Stimulated activated CD8-positive, alpha-beta memory T cell treated with anti-CD3 and anti-CD28 coated beads, Interleukin-7, amount 100 ng/mL, for 1 hour (primary cell): ENCODE measurements at places on chromosomes 4 and X.

DNA sequence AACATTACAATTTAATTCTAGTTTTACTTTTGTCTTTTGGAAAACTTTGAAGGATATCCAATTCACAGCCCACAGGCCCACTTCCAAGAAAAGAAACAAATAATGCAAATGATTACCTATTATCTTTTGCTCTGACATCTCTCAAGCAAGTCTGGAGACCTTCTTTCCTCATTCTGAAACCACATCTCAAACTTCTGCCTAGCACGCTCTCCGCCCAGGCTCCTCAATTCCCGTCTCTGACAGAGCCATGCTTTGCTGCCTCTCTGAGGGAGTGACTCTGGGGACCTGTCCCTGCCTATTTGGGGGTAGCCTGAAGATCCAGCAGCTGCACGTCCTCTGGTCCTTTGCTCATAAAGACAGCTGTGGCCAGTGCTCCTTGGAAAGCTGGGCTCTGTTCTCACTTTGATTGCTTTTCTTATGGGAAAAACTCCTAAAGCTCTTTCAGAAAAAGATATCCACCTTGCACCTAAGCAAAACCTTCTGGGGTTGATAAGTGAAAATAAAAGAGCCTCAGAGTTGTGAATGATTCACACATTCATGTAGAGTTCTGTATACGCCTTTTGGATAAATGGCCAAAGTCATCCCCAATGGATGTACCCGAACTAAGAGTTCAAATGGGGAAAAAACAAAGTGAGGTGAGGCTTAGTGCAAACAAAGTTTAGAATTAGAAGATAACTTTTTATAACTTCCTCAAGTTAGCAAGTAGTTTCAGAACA lies 72.4 kb upstream of the TNIP3 start:
- no peak for DNase-seq

GRCh38 chrX:53445977-53446376 lies 11.8 kb upstream of the HSD17B10 start:
- no peak for DNase-seq

GRCh38 chr4:41718907-41719306 lies 29.6 kb downstream of the PHOX2B start:
- DNase-seq: no peak

- DNase-seq: no peak
Observed at GRCh38 chr4:21976166-21976565, 27.6 kb upstream of the KCNIP4 start.

GRCh38 chr4:48078862-48079655 lies 55.0 kb downstream of the TXK start:
- DNase-seq: no peak

DNA sequence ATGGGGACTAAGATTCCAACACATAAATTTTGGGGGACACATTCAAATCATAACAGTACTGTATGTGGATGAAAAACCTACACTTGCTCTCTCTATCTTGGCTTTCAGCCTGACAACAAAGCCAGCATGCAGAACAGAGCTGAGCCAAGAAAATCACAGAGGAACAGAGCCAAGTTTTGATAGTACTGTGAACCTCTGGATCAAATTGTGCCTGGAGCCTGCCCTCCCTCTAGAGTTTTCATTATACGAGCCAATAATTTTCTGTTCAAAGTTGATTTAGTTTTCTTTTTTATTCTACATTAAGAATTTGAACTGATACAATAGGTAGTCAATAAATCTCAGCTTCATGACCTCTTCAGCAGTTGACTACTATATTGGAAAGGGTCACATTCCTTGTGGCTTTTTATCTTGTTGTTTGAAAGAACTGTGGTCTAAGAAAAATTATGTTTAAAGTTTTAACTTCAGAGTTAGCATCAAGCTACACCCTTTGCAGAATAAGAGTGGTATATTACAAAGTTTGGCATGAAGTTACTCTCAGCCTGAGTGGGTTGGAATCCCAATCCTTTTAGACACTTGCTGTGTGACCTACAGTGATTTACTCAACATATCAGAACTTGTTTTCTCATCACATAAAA lies 31.1 kb downstream of the GRID2 start:
- DNase-seq: no peak

DNA sequence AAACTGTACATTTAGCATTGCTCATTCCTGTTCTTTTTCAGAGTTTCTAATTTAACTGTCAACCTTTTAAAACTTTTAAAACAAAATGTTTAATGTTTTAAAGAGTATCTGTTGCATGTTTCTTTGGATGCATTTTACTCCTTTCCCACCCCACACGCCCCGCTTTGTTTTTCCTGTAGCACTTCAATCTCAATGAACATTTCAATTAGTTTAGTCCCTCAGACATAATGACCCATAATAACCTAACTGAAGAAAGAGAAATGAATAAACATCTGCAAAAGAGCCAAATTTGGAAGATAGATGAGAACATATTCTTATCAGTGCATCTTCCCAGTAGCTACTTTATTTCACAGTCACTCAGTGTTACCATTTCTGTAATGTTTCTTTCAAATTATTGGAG lies 7.5 kb downstream of the PCDH10 start:
- no peak for DNase-seq

DNA sequence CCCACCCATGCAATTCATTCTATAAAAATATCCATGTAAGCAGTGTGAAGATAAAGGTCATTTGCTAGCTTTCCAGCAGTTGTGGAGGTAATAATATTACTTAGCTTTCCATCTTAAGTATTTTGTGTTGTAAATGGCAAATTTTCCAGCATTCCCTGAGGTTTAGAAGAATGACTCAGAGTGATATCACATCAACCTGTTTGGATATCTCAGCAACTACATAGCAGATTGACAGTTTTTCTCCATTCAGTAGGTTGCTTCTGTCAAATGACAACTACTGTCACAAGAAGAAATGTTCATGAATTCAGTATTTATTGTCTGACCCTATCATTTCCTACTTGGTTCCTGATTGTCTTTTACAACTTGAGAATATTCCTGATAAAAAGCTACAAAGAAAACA lies 434.9 kb upstream of the GALNTL6 start:
- no peak for DNase-seq

- DNase-seq: no peak
Observed at GRCh38 chr4:88964450-88964849, 92.5 kb downstream of the FAM13A start.

- no peak for DNase-seq
Observed at GRCh38 chrX:70446380-70447350, 2.0 kb downstream of the DLG3 start.

DNA sequence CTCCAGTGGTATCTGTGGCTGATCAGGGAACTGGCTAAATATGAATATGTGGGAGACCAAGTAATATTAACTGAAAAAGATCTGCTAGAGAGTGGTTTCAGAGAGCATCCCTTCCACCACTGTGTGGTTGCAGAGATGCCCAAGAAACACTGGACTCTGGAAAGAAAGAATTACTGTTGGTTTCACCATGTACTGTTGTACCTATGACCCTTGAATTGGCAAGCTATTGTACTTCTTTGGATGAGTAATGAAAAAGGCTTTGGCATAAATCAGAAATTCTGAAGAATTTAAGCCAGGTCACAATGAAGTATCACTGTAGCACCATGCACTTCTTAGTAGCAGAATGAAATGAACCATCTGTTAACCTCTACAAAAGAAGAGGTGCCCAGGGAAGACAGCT lies 134.4 kb upstream of the INTU start:
- DNase-seq: no peak

DNA sequence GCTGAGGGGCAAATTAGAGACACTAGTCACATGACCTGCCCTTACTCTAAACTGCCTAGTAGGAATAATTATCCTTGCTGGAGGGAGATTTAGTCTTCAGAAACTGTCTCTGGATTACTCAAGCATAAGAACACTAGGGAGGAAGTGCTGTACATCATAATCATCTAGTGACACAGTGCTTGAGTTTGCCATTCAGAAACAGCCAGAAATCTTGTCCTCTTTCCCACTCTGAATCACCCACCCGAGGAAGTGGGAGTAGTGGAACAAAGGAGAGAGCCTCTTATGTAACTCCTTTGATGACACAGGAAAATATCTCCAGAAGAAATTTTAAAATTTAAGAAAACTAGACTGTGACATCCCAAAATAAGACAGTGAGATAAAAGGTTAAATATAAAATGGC lies 69.3 kb upstream of the PCDH19 start:
- no peak for DNase-seq

DNA sequence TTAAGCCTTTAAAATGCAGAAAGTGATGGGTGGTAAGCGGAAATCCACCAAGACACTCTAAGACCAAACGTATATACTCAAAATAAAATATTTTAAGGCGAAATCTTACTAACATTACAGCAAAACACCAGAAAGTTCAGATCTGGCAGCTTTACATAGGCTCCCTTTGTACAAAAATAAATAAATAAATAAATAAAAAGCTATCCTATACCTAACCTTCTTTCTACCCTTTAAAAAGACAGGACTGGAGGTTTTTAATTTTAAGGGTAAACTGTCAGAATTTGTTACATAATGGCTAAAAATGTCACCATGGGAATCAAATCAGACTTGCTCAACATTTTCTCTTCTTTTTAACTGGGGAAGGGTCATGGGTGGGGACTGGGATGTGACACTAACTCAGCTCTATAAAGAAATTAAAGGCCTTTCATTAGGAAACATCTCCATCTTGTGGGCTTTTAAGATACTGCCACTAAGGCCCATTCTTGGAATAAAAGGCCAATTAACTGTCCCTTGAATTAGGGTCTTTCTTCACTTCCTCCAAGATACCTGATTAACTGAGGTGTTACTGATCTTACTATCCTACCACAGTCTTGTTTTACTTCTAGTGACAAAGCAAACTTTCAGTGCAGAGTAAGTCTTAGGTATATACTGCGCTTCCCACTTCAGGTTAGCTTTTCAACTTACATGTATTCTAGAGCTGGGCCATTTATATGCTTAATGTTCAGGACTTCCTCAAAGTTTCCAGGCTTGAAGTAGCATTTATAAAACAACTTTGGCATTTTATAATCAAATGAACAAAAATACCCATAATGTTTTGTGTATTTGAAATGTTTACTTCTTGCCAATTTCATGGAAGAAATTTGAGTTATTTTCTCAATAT lies 13.3 kb downstream of the HNRNPD start:
- DNase-seq: no peak

- DNase-seq: no peak
Observed at GRCh38 chr4:99863804-99864203, 30.4 kb downstream of the LAMTOR3 start.
